KBM-7 (cell line): ENCODE measurements at places on chromosomes 16 and 17.

- DNase-seq = no peak
These were observed 9.6 kb downstream of the RNF40 start for GRCh38 chr16:30771726-30772125.

- DNase-seq = no peak
These were observed 145.2 kb downstream of the CLEC16A start for GRCh38 chr16:11089504-11090124.

- no peak for DNase-seq
These were observed 24.5 kb upstream of the DUSP14 start for GRCh38 chr17:37465069-37465616.

GRCh38 chr16:67883872-67884261 lies 818 bp upstream of the NRN1L start:
- peak; percentile 73 for DNase-seq

- no peak for DNase-seq
These were observed 98.7 kb upstream of the NACA2 start for GRCh38 chr17:61689610-61690180.

DNA sequence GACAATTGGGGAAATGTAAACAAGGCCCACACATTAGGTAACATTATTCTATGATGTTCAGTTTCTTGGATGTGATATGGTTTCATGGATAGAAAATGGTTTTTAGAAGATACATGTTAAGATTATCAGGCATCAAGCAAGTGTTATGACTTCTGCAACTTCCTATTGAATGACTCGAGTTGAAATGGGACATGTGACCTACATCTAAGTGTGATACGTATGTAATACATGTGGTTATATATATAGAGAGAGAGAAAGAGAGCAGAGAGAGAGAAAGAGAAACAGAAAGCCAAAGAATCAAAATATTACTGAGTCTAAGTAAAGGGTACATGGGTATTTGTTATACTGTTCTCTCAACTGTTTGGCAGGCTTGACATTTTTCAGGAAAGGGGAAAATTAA lies 1.7 kb downstream of the TMEM170A start:
- no peak for DNase-seq

DNA sequence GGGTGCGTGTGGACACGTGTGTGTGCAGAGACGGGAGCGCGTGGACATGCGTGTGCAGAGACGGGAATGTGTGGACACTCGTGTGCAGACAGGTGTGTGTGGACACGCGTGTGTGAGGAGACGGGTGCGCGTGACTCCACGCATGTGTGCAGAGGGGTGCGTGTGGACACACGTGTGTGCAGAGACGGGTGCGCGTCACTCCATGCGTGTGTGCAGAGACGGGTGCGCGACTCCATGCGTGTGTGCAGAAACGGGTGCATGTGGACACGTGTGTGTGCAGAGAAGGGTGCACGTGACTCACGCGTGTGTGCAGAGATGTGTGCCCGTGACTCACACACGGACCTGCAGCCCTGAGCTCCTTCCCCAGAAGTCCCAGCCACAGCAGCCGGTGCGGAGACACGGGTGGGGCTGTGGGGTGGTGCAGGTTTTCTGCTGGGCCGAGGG lies 2.2 kb upstream of the CD7 start:
- DNase-seq = no peak

- DNase-seq = peak; percentile 95
These were observed at the start of gene CBFA2T3 for GRCh38 chr16:88977018-88977811. TSS of gene CBFA2T3 (minus strand) at chr16:88977207. CDS start at chr16:88976807, 400 bp downstream.
